Femur (tissue), 1 donor: ENCODE measurements at places on chromosomes 16 and 17.

- DNase-seq, result peak; percentile 25
These were observed 7.3 kb upstream of the BCAR1 start for GRCh38 chr16:75258807-75259141.

DNA sequence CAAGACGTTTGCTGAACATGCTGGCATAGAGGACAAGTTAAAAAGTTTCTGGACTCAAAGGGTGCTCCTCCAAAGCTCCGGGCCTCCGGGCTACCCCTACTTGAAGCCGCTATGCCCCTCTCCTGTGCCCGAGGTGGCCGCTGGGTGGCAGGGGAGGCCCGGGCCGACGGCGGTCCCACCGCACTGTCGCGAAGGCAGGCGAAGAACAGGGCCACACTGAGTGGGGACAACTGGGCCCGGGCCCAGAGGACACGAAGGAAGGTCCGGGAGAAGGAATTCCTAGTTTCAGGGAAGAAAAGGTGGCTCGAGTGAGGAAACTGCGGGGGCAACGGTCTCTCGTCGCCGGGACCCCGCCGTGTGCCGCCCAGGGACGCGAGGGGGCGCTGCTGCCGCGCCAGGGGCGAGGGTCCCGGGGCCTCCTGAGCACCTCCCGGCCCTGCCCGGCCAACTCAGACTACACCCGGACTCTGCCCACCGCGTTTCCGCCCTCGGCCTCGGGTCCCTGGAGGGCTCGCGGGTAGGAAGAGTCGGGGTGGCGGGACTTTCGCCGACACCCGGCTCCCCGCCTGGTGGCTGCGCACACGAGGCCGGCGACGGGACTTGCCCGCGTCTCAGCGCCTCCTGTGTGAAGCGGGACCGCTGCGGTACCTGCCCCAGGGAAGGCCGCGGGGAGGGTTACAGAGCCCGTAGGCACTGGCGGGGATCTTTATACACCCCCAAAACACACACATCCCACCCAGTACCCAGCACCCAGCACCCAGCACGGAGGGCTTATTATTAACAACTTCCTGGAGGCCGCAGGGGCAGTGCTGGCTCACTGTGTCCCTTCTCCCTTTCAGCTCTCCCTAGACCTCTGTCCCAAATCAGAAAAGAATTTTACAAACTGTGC is 772 bp upstream of the CHCT1 start:
- DNase-seq, result peak; percentile 78

- DNase-seq, result no peak
These were observed 39.1 kb downstream of the GAN start for GRCh38 chr16:81353895-81354294.

- DNase-seq, result no peak
These were observed 32.8 kb downstream of the IRF8 start for GRCh38 chr16:85931596-85932402.

GRCh38 chr16:8621222-8621571 is 301 bp upstream of the METTL22 start:
- DNase-seq, result no peak

DNA sequence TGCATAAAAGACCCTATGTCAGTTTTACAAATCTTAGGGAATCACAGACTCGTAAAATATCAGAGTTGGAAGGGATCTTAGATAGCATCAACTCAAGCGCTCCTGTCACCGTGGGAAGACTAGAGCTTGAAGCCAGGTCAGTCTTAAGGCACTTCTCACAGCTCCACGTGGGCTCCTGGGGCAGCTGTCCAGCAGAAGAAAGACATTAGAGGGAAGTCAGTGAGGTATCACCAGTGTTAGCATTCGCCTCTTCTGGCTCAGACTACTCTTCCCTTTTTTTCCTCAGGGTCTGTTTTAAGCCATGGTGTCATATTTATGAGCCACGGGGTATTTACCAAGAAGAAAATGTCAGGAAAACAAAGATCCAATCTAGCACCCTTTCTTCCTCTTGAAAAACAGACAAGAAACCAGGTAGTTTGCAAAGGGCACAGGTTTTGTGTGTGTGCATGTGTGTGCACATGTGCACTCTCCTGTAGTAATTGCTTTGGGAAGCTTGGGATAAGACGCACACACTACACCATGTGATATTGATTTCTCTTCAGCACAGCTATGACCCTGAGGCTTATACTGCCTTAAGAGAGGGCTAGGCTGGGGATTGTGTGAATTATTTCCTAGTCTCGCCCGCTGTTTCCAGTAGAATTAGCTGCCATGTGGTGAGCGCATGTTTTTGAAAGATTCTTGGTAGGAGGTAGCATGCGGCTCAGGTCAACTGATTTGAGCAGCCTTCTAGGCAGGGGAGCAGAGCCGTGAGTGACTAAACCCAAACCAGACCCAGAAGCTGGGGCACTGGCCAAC is 61.0 kb upstream of the ELAC2 start:
- DNase-seq, result no peak

- DNase-seq, result no peak
These were observed 16.4 kb downstream of the ATP6V0A1 start for GRCh38 chr17:42475121-42475520.

DNA sequence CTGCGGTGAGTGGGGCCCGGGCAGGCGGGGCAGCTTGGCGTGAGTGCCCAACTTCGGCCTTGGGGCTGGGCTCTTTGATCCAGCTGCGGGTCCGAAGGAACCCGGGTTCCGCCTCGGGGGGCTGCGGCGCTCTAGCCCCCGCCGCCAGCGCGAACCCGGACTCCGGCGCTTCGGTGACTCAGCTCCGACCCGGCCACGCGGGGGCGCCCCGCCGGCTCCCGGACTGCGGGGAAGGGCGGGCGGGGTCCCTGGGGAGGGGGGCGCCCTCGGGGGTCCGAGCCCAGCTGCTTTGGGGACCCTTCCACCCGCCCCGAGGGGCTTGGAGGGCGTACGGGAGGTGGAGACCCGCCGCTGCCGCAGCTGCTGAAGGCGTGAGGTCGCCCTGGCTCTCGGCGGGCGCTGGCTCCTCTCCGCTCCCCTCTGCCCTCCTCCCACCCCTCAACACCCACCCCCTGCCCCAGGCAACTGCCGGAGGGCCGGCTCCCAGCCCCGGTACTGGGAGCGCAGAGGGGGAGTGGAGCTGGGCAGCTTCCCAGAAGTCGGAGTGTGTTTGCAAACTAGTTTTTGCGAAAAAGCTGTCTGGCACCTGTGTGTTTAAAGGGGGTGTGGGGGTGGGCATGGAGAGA is 516 bp downstream of the CPNE2 start:
- peak; percentile 66 for DNase-seq

GRCh38 chr17:2721603-2722002 is 10.0 kb upstream of the CLUH start:
- no peak for DNase-seq

DNA sequence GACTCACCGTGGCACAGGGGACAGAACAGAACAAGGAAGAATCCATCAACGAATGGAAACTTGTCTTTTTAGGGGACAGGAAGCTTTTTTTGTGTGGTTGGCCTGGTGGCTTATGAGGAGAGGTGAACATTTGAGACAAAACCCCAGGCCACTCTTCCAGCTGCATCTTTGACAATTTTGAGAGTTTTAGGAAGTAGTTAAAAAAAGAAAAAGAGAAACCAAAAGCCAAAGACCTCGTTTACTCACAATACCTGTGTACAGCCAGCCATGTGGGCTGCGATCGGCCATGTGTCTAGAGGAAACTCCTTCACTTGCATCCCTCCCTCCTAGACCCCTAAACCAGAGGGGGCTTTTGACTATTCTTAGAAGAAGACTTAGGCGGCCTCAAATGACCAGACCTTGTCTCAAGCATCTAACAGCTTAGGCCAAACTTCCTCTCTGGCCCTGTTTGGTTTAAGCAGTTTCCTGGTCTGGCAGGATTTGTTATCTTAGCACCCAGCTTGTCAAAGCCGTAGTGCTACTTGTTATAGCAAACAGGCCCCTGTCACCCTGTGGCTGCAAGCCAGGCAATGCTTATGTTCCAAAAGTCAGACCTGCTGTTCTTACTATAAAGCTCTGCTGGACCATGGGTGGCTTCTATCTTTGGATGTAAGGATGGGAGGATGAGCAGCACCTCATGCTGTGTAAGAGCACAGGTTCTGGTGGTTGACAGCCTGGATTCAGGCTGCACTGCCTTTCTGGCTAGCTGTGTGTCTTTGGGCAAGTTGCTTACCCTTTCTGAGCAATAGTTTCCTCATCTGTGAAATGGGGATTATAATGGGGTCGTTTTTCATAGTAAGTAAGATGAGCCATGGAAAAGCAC is 17.7 kb downstream of the KSR1 start:
- no peak for DNase-seq

GRCh38 chr16:11964761-11965551 is at the start of gene TNFRSF17:
Gene TNFRSF17, plus strand, starts transcription at chr16:11965210. Its CDS starts 115 bp downstream, at chr16:11965325.
- DNase-seq, result no peak

DNA sequence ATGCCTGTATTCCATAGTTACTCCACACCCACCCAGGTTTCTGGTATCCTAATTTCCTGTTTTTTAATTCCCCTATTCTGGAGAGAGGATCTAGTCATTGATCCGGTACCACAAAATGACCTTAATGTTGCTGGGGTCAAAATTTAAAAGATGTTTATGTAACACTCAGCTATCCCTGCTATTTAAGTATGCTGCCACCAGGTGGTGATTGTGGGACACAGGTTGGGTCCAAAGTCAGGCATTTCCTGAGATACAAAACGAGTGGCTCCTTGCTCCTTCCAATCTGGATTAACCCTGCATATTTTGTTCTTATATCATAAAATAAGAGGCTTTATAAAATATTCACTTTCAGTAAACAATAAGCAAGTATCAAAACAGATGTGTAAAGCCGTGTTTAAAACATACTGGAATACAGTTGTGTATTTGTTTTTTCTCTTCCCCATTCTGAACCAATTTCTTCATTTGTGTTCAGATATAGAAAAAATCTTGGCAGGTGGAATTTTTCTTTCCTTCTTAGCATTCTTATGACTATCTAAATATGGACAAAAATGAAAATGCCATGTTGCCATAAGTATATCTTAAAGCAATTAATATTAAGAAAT is 16.3 kb downstream of the HS3ST4 start:
- DNase-seq, result no peak

DNA sequence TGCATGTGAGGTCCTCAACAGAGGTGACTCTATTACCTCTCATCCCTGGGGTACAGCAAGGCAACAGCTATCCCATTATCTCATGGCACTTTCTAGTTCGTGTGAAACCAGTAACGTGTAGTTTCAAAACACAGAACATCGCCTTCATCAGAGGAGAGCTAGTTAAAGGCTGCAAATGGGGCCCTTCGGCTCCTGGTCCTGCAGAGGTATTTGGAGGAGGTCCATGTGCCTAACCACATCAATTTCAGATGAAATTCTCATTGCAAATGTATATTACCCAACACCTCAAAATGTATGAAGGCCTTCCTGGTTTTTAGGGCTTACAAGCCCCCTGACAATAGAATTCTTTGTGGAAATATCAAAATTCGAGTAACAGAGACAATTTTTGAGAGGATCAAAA is 95.7 kb upstream of the PSMD7 start:
- no peak for DNase-seq

- no peak for DNase-seq
These were observed 3.6 kb downstream of the TP53I13 start for GRCh38 chr17:29571883-29572681.

- DNase-seq, result no peak
These were observed 1.1 kb downstream of the ZNF23 start for GRCh38 chr16:71460941-71461340.

DNA sequence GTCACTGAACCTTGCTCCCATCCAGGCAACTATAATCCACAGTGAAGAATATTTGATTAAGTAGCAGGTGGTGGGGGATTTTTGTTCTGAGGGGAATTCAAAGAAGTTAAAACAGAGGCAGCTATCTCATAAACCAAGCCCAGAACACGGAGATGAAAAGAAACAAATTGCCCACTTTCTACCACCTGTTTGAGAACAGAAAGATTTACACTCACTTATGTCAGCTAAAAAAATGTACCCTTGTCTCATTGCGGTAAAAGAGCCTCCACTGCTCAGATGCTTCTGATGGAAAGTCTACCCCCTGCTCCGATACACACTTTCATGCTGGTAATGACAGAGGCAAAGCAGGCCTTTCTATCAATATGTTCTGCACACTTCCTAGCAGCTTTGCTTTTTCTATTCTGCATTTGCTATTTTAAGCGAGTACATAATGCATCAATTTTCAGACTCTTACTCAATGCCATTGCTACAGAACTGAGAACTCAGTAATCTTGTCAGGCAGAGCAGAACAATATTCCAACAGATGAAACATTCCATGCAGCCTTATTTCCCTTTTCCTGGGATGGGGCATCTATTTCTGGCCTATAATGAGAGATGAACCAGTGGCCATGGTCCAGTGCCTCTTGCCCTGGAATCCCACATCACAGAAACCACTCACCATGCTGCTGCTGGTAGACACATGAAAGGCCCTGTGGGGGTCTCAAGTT is 29.0 kb downstream of the CDK5R1 start:
- DNase-seq, result peak; percentile 50

GRCh38 chr16:67481561-67482232 is 740 bp upstream of the ATP6V0D1 start:
- DNase-seq, result no peak
